ENCODE measurements at places on chromosomes 16 and 17.

- DNase-seq: no peak
Measured at GRCh38 chr16:20355114-20355782, 2.7 kb upstream of the UMOD start.

GRCh38 chr17:66826856-66827255, 8.1 kb upstream of the CACNG5 start:
- no peak for DNase-seq

DNA sequence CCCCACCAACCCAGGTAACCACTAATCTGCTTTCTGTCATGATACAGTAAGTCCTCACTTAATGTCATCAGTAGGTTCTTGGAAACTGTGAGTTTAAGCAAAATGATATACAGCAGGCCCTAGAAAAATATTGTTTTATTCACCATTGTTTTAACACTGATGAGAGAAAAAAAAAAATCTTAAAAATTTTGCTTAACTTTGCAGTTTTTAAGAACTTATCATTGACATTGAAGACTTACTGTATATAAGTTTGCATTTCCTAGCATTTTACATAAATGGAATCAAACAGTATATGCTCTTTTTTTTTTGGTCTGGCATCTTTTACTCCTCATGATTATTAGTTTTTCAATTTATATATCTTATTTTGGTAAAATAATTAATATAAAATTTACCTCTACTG, 19.5 kb upstream of the CLTC start:
- no peak for DNase-seq

- DNase-seq: no peak
Measured at GRCh38 chr17:7081341-7082062, 1.5 kb upstream of the CLEC10A start.

DNA sequence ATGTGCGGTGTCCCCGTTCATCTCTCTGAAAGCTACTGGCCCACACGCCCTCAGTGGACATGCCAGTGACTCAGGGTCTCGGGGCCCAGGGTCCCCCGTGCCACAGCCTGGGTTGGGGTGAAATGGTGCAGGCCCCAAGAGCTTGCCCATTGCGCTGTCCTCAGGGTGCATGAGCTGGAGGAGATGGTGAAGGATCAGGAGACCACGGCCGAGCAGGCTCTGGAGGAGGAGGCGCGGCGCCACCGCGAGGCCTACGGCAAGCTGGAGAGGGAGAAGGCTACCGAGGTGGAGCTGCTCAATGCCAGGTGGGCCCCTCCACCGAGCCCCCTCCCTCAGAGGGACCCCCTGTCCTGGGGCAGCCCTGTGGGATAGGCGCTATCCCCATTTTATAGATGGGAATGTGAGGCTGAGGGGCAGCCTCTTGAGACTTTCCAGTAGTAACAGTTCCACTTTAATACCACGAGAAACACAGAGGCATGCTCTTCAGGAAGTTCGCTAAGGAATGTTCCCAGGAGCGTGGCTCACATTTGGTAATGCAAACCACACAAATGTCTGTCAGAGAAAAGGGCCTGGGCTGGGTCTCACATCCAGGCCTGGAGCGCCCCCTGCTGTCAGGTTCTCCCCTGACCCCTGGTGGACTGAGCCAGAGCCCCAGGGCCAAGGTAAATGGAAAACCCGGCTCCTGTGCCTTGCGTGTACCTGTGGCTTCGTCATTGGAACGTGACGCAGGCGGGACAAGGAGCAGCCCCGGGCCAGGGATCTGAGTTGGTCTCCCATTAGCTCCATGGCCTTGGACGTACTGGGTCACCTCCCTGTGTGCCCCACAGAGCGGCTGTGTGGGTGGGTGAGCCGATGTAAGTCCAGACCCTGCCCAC, 133.7 kb downstream of the RAB11FIP4 start:
- peak; percentile 72 for DNase-seq

GRCh38 chr16:855471-855870, 54.9 kb upstream of the GNG13 start:
- no peak for DNase-seq

GRCh38 chr17:31653691-31654090, 205.4 kb downstream of the COPRS start:
- DNase-seq: no peak

GRCh38 chr17:21044971-21045370, 2.2 kb upstream of the USP22 start:
- no peak for DNase-seq

DNA sequence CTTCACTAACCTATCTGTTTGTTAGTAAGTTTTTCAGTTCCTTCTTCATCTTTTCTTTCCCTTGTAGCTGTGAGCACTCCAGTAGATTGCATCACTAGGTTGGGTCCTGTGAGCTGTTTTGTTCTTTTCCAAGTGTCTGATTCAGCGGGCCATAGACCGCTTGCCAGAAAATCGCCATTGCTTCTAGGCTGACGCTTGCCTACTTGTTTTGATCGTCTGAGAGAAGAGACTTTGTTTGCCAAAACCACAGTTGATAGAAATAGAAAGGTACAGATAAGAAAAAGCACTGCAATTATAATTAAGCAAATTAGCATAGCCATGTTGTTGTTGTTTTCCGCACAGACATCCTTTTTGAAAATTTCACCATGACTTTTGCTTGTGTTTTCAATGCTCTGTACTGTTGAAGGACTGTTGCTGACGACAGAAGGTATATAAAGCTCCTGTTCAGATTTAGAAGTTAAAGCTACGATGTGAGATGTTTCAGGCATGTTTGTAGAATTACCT, 3.1 kb downstream of the EVI2A start:
- peak; percentile 48 for DNase-seq

GRCh38 chr16:23595246-23595950, 718 bp downstream of the NDUFAB1 start:
- peak; percentile 12 for DNase-seq

DNA sequence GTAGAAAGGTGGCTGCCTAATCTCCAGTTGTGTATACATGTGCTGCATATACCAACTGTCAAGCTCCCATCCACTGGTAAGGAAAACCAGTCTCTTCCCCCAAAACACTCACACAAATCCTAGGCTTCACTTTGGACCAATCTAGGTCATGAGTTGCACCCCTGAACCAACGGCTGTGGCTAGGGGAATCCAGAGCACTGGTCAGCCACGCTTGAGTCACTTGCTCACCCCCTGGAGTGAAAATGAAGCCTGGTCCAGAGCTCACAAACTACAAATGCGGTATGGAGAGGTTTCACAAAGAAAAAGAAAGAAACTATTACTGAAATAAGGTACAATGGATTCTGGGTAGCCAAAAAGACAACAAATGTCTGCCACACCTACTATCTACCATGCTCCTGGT, 66.1 kb upstream of the NLK start:
- DNase-seq: no peak

- no peak for DNase-seq
Measured at GRCh38 chr17:65191811-65192740, 54.9 kb downstream of the RGS9 start.

DNA sequence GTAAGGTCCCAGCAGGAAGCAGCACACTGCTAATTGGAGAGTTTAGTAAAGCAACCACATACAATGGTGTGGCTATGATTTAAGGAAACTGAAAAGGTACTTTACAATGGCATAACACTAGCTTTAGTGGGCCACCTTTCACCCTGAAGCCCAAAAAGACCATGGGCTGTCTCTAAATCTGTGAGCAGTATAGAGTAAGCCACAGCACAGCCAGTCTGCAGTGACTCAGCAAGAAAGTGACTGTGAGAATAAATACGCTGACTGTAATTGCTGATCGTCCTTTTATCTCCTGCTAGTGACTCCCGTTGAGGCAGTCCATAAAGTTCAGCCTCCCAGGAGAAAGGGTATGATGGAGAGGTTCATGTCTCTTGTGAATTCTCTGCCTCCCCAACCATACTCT, 679.8 kb upstream of the KIF2B start:
- no peak for DNase-seq

GRCh38 chr16:68420366-68420942, 27.9 kb downstream of the SMPD3 start:
- DNase-seq: no peak

DNA sequence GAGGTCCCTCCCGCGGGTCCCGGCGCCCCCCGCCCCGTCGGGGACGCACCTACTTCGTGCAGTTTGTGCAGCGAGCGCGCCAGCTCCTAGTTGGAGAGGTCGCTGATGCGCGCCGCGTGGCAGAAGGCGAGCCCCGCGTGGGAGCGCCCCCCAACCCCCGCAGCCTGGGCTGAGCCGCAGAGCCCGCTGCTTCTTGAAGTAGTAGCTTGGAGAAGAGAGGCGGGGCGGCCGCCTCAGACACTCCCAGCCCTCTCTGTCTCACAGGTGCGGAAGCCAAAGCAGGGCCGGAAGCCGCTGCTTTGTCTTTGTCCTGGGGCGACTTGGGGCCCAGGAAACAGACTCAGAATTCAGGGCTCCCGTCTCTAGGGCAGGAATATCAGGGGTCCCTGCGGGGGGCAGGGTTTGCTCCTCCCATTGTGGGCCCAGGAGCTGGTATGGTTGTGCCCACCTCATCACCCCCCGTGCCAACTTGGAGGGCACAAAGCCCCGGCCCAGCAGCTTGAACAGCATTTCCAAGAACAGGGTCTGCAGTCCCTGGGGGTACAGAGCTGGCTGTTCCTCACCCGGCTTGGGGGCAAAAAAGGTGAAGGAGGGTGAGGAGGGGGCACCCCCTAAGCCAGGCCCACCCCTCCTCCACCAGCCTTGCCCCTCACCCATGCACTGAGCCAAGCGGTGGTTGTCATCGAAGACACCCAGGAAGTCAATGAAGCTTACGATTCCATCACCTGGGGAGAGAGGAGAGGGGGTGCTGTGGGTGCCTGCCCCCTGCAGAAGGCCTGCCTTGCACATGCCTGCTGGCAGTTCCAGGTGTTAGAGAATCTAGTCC, 13.5 kb downstream of the SPATA32 start:
- peak; percentile 57 for DNase-seq

DNA sequence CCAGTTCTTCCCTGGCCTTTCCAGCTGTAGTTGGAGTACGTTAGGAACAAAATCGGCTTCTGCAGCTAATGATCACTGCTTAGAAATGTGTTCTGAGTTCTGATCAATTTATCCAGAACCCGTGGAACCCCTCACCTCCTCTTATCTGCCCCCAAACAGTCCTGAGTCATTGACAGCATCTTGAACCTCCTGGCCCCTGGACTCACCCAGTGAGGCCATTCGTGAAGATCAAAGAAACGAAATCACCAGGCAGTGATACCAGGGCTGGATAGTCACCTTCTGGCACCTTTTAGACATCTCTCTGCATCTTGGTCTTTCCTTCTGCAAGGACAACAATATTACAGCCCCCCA, 17.0 kb upstream of the EXOC7 start:
- no peak for DNase-seq

DNA sequence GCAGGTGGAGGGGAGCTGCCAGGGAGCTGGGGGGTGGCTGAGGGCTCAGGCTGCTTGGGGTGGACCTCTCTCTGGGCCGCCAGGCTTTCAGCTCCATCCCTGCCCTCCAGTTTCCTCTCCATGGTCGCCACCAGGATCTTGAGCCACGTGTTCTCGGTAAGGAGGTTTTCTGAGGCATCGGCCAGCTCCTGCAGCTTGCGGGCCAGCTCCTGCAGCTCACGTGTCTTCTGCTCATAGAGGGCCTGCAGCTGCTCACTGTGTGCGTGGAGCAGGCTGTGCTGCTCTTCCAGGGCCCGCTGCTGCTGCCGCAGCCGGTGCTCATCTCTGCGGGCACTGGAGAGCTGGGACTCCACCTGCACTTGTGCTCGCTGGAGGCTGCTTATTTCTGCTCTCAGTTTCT, 11.0 kb downstream of the SNN start:
- DNase-seq: no peak

GRCh38 chr17:34663714-34664113, 84.3 kb downstream of the TMEM132E start:
- DNase-seq: no peak

DNA sequence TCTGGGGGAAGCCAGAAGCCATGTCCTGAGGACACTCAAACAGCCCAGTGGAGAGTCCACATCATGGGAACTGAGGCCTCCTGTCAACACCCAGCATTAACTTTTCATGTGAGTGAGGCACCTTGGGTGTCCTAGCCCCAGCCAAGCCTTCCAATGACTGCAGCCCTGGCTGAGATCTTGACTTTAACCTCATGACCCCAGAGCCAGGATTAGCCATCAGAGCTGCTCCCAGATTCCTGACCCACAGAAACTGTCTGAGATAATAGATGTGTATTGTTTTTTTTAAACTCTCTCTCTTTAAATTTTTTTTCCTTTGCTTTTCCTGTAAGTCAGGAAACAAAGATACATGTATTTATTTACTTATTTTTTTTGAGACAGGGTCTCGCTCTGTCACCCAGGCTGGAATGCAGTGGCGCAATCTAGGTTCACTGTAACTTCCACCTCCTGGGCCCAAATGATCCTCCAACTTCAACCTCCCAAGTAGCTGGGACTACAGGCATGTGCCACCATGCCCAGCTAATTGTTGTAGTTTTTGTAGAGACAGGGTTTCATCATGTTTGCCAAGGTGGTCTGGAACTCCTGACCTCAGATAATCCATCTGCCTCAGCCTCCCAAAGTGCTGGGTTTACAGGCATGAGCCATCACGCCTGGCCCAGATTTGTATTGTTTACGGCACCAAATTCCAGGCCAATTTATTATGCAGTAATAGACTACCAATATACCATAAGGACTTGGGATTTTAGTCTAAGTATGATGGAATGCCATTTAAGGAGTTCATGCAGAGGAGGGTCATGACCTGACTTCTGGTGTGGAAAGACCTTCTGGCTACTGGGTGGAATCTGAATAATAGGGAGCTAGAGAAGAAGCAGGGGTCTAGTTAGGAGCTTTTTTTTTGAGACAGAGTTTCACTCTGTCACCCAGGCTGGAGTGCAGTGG, 14.0 kb upstream of the TMEM94 start:
- no peak for DNase-seq

GRCh38 chr17:75633486-75634375, 497 bp downstream of the SMIM5 start:
- peak; percentile 93 for DNase-seq

GRCh38 chr16:65833171-65833871, 533.2 kb upstream of the CDH5 start:
- no peak for DNase-seq

DNA sequence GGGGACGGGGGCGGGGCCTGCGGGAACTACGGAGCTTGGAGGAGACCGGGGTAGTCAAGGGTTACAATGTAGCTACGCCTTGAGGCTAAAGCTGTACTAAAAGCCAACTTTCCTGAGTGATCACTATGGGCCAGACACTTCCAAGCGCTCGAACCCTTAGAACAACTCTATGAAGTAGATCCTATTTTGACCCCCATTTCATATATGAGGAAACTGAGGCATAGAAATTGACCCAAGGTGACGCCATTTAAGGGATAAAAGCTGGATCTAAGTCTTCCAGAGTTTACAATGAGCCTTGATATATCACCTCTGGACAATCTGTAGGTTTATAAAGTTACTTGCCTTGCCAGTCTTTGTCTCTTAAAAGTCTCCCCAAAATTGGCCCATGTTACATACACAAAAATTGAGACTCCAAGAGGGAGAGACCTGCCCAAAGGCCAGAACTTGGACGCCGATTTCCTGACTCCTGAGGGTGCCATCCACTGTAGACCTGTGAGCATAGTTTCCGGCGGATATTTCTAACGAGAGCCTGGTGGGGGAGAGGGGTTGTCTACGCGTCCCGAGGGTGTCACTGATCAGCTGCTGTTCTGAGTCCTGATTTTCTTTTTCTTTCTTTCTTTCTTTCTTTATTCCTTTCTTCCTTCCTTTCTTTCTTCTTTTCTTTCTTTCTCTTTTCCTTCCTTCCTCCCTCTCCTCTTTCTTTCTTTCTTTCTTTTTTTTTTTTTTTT, 555 bp upstream of the NCBP3 start:
- no peak for DNase-seq
